ENCODE measurements at places on chromosomes 13 and 19. TPM values are rescaled to one million over a fixed set of nuclear protein-coding genes. Genes with fewer than 3 reads are reported as not detected.

The CCDC70 gene
- total RNA-seq = not detected

DNA sequence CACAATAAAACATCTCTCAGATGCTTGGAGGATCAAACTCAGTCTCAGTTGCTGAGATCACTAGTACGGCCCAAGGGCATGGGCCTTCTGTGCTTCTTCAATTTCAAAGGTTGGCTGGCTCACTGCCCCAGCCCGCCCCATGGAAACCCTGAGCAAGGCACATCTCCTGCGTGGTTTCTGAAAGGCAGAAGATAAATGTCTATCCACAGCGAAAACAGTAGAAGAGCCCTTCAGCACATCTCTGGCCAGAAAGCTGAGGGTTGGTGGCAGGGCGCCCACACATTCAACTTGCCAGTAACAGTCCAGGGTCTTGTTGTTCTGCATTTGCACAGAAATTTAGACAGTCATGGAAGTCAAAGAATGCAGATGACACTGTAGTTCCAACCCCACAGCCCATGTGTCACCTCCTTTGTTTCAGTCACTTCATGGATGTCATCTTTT lies 24.0 kb upstream of the KATNAL1 start:
- no peak for DNase-seq

DNA sequence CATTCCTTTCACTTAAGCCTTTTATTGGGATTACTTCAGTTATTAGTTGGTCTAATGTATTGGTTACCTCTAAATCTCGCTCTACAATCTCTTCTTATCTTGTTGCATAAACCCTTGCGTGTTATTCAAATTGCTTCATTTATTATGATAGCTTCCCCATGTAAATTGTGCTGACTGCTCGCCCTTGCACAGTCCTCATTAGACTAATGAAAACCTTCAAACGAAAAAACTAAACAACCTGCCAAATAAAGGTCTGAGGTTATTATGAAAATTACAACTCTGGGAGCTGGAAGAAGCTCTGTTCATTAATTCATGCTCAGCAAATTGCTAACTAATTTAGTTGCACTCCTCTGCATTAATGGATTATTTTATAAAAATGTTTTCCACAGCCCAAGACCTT lies 320.1 kb downstream of the DACH1 start:
- no peak for DNase-seq

DNA sequence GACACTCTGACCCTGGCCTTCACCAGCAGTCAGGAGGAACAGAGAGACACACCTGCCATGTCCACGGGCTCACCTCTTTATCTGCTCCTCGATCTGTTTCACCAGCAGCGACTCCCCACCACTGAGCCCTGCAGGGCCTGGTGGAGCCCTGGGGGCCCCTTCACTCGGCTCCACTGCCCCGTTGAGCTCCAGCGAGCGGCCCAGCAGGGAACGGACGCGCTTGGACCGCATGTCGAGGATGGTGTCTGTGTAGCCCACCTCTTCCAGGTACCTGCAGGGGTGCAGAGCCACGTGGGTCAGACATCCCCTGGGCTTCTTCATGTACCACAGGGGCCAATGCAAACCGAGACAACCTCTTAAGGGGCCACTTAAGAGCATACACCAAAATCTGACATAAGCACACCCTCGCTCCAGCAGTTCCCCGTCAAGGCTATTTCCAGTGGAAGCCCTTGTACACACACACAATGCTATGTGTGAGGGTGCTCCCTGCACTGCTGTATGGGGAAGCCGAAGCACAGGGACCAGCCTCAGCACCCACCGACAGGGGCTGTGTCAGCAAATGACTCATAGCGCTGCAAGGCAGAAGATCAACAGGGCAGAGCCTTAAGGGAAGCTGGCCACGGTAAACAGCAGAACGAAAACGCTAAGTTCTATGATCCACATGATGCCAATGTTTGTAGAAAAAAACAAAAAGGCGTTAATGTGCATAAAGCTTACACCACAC lies 12.7 kb upstream of the FKRP start:
- DNase-seq = peak; percentile 32

DNA sequence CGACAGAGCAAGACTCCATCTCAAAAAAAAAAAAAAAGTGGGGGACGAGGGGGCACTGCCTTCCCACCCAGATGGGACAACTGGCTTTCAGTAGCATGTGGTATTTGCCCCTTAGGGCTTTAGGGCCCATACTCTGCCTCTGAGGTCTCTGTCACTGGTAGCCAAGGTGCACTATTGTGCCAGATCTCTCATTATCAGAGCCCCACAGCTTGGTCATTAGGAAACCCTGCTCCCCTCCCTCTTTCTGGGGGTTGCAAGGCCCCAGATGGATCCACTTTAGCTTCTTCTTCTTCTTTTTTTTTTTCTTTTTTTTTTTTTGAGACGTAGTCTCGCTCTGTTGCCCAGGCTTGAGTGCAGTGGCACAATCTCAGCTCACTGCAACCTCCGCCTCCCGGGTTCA lies 11.2 kb upstream of the ZNF358 start:
- no peak for DNase-seq

GRCh38 chr13:102838273-102838672 lies 7.6 kb upstream of the ERCC5 start:
- DNase-seq = no peak

- DNase-seq = no peak
These were observed 15.0 kb downstream of the PRODH2 start for GRCh38 chr19:35797663-35798062.

GRCh38 chr19:36915992-36916830 lies at the start of the genes ZNF568 and ZNF829:
ZNF568 (plus strand) TSS chr19:36916332; CDS start chr19:36922771, 6,439 bp downstream.
ZNF829 (minus strand) TSS chr19:36916291; CDS start chr19:36915167, 1,124 bp downstream.
- DNase-seq = peak; percentile 36

The ONECUT3 gene
- not detected for total RNA-seq

The KCNRG gene
- total RNA-seq = not detected

The PLVAP gene
- total RNA-seq = not detected

- no peak for DNase-seq
These were observed 527.4 kb upstream of the ATXN8OS start for GRCh38 chr13:69580255-69580654.

The GRAMD1A gene
- total RNA-seq = 28.2 TPM

- no peak for DNase-seq
These were observed 73.4 kb upstream of the POMP start for GRCh38 chr13:28585561-28585960.

GRCh38 chr19:27741236-27741635 lies 1471.7 kb downstream of the UQCRFS1 start:
- DNase-seq = no peak

DNA sequence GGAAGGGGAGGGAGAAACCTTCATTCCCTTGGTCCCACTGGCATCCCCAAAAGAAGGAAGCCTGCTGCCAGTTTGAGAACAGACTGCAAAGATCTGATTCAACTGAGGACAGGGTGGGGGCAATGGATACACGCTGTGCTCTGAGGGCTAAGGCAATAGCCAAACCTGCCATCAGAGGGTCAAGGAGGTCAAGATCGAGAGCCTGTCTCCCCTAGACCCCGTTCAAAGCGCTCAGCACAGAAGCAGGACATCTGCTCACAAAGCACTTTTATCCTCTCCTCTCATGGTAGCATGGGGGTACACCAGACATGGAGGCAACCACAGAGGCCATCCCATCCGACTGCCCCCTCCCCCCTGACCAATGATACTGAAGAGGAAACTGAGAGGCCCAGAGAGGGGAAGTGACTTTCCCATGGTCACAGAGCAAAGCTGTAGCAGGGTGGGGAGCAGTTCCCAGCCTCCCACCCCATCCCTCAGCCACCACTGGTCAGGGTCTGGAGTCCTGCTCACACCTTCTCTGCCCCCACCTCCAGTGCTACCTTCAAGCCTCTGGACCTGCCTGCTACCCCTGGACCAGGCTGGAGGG lies 11.1 kb downstream of the POU2F2 start:
- no peak for DNase-seq

- DNase-seq = no peak
These were observed 18.7 kb downstream of the ACTN4 start for GRCh38 chr19:38665950-38666662.

The EMP3 gene
- 149 TPM for total RNA-seq

GRCh38 chr13:77928909-77929308 lies 10.3 kb upstream of the EDNRB start:
- DNase-seq = no peak

DNA sequence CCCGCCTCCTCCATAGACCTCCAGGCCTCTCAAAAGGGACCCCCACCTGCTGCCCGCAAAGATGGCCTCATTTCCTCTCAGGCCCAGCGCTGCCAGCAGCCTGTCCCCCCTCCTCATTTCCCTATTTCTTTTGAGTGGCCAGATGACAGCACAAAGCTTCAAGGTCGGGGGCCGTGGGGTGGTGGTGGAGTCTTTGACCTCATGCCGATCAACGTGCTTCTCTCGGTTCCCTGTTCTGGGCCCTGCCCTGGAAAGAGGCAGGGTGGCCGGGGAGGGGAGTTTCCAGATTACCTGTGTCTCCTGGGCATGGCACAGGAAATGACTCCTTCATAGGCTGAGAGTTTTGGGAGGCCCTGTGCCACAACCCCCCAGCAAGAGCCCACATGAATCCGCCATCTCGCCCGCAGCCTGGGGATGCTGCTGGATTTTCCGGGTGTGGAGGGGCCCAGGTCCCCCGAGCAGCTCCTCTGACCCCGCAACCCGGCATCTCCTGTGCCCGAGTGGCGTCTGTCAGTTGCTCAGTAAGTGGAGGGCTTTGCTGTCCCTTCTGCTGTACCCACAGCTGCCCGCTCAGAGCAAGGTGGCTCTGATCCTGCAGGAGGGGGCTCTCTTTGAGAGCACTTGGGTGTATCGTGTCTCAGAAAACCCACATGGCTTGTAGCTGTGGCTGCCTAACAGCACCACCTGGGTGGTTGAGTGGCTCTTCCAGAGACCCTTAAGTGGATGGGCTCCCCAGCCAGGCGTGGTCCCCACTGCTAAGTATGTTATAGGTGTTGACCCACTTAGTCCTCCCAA lies 139.4 kb downstream of the SIPA1L3 start:
- DNase-seq = no peak

DNA sequence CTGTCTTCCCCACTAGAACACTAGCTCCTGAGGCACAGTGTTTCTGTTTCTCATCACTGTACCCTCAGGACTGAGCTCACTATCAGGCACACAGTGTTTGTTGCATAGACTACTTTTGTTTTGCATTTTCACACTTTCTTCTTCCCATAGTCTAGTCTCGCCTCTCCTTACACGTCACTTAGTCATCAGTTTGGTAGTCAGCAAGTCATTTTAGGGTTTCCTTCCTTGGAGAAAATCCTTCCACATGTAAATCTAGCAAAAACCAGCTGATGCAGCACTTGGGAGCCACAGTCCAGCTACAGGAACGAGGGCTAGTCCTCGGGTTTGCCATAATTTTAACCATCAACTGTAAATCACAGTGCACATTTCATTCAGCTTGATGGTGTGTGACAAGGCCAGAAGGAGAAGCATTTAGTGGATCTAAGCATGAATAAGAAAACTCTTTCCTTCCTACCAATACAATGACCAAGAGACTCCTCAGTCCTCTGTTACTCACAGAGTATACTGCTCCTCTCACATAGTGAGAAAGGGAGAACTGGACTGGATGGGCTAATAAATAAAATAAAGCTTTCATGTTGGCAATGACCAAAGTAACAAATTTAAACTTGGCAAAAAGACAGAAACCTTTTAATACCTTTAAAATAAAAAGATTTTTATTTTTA lies 221.0 kb downstream of the KLF12 start:
- DNase-seq = no peak

- no peak for DNase-seq
These were observed 1052.0 kb downstream of the DIAPH3 start for GRCh38 chr13:59111751-59112171.

The NPAS1 gene
- not detected for total RNA-seq

DNA sequence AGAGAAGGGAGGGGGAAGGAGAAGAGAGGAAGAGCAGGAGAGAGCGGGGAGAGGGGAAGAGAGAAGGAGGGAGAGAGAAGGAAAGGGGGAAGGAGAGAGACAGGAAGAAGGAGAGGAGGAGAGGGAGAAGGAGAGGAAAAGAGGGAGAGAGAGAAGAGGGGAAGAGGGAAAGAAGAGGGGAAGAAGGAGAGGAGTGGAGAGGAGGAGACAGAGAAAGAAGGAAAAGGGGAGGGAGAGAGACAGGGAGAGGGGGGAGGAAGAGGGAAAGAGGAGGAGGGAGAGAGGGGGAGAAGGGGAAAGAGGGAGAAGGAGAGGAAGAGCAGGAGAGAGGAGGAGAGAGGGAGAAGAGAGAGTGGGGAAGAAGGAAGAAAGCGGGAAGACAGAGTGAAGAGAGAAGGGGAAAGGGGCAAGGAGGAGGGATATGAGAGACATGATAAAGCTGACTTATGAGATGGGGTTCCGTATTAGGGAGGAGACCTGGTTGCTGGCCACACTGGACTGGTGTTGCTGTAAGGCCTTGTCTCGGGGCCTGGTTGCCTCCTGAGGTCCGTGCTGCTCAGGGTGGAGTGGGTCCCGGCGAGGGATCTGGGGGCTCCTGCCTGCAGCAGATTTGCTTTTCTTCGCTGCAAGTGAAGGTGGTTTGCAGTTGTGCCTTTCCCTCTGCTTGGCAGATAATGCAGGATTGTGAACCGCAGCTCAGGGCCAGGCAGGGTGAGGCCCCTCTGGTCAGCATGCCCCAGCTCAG lies 139.5 kb downstream of the TEX29 start:
- DNase-seq = no peak

The SIGLEC8 gene
- not detected for total RNA-seq

The PSG7 gene
- total RNA-seq = not detected

DNA sequence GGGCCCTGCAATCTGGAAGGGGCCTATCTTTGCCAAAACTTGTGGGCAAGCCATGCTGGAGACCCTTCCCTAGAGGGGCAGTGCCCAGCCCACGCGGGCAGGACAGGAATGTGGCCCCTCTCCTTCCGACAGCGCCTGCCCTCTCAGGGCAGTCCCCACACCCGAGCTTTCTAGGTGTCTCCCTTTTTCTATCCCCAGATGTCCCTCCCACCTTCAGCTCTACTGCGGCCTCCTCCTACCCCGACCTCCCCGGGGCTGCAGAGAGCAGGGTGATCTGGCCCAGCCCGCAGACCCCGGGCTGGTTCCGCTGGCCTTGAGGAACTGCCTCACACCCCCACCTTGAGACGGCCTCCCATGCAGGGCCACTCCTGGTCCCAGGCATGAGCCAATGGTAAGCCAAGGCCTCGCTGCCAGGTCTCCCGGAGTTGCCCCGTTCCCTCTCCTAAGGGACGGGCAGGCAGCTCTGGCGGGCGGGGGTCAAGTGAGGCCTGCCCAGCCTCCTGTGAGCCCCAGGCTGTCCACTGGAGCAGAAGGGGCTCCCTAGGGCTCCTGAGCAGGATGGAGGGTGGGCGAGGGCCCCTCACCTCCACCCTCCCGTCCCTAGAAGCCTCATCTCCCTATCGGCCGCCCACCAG lies 39.7 kb downstream of the KLF2 start:
- no peak for DNase-seq

The CLEC17A gene
- total RNA-seq = not detected

DNA sequence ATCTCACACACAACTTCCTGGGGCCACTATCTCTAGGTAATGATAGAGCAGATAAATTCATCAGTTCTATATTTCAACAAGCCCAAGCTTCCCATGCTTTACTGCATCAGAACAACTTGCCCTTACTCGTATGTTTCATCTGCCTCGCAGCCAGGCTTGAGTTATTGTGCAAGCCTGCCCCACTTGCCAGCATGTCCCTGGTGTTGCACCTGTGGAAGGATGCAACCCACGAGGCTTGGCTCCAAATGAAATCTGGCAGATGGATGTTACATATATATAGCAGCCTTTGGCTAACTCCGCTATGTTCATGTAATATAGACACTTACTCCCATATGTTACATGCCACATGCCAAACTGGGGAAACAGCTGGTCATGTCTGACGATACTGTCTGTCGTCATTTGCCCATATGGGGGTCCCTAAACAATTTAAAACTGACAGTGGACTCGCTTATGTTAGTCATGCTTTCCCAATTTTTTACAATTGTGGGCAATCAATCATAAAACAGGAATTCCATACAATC lies 6.2 kb downstream of the ERVK3-1 start:
- no peak for DNase-seq

The KIRREL2 gene
- 0.43 TPM for total RNA-seq
